8988T (cell line): ENCODE measurements at places on chromosomes 5 and 9.

- DNase-seq = no peak
Observed at GRCh38 chr9:92527832-92528521, 7.8 kb downstream of the ECM2 start.

DNA sequence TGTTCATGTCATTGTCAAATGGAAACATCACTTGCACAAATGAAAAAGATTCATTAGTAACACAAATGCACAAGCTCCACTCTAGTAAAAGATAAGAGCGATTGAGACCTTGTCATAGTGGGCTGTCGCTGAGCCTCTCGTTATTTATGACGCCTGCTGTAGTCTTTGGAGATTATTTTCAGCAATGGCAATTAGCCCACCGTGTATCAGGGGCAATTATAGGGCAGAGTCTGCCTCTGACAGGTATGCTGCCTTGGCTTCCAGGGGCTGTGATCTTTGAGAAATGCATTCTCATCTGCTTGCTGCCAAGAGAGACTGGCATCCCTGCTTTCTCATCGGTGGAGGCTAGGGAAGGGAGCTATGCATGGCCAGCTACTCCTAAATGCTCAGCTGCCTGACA, 426.8 kb upstream of the CLINT1 start:
- DNase-seq = no peak

GRCh38 chr5:142645456-142645855, 40.4 kb downstream of the FGF1 start:
- no peak for DNase-seq

GRCh38 chr5:54524704-54525103, 7.1 kb downstream of the SNX18 start:
- no peak for DNase-seq

GRCh38 chr5:64861281-64861680, 92.6 kb downstream of the CWC27 start:
- DNase-seq = no peak

- no peak for DNase-seq
Observed at GRCh38 chr5:81391-82021, 10.5 kb upstream of the PLEKHG4B start.

GRCh38 chr5:83009408-83009807, 67.8 kb downstream of the TMEM167A start:
- DNase-seq = no peak

DNA sequence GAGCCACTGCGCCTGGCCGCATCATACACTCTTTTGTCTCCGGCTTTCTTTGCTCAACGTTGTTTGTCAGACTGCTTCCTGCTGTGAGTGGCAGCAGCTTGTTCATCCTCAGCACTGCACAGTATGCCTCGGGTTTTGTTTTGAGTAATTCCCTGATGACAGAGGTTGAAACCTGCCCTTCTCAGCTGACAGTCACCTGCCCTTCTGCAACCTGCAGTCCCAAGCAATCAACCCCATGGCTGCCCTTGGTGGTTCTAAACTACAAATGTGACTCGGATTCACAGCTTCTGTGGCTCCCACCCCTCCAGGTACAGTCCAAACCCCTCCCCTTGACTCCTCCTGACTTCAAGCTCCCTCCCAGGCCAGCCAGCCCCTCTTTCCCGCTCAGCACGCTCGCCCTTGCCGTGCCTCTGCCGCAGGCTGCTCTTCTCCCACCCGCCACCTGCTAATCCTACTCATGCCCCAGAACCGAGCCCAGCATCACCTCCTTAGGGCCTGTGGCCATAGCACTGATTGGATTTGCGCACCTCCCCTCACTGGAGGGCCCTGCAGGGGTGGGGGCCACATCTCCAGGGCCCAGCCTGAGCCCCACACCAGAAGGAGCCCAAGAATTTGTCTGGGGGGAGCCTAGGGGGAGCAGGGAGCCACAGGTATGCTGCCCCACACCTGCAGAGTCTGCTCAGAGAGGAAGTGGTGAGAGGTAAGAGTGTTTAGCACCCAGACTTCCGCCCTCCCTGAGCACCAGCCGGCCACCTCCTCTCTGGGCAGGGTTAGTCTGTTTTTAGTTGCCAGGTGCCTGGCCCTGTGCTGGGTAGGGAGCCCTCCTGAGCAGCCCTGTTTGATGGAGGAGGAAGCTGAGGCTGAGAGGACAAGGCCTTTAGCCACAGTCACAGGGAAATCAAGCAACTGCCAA, 10.1 kb downstream of the EEIG1 start:
- no peak for DNase-seq

DNA sequence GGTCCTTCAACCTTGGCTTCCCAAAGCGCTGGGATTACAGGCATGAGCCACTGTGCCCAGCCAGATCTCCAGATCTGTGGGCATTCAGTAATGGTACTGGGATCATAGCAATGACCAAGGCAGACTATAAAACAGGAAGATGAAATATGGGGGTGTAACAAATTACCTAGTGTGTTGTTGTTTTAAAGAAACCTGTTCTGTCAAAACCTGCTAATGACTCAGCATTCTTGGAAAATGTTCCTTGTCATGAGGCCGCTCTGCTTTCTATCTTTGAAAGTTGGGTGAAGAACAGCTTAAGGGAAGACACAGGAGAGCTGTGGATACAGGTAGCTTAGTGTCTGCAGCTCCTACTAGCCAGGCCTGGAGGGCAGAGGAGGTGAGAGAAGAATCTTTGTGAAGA, 19.4 kb downstream of the TARS1 start:
- no peak for DNase-seq

DNA sequence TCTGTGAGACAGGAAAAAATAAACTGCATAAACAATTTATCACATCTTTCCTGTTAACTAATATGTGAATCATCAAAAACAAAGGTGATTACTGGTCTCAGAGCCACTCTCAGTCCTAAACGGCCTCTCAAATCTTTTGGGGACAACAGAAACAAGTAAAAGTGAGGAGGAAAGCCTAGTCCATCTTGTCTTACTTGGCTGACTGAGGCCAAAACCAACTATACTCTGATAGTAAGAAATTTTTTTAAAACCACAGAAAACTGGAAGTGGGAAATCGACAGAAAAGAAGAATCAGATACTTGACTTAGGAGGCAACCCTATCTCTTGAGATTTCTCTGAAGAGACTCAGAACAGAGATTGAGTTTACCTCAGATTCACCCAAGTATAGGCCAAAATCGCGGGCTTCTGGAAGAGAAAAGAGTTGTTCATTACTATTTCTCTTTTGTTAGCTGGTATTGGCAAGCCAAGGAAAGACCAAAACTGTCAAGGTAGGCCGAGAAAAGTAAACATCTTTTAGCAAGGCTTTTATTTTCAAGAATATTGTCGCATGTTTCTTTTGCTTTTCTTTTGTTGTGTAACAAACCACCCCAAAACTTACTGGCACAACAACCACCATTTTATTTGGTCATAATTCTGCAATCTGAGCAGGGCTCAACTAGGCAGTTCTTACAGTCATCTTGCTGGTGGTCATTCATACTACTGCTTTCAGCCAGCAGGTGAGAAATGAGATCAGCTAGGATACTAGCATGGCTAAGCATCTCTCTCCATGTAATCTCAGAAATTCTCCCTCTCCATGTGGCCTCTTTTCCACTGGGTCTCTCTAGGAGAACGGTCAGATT, 46.1 kb downstream of the RFX3 start:
- DNase-seq = no peak

GRCh38 chr5:156922207-156922792, 40.7 kb downstream of the TIMD4 start:
- DNase-seq = no peak
